ENCODE measurements at places on chromosomes 1 and 21. TPM values are rescaled to one million over a fixed set of nuclear protein-coding genes. Genes with fewer than 3 reads are reported as not detected.

- no peak for DNase-seq
Observed at GRCh38 chr1:110242731-110243130, 32.6 kb downstream of the KCNC4 start.

DNA sequence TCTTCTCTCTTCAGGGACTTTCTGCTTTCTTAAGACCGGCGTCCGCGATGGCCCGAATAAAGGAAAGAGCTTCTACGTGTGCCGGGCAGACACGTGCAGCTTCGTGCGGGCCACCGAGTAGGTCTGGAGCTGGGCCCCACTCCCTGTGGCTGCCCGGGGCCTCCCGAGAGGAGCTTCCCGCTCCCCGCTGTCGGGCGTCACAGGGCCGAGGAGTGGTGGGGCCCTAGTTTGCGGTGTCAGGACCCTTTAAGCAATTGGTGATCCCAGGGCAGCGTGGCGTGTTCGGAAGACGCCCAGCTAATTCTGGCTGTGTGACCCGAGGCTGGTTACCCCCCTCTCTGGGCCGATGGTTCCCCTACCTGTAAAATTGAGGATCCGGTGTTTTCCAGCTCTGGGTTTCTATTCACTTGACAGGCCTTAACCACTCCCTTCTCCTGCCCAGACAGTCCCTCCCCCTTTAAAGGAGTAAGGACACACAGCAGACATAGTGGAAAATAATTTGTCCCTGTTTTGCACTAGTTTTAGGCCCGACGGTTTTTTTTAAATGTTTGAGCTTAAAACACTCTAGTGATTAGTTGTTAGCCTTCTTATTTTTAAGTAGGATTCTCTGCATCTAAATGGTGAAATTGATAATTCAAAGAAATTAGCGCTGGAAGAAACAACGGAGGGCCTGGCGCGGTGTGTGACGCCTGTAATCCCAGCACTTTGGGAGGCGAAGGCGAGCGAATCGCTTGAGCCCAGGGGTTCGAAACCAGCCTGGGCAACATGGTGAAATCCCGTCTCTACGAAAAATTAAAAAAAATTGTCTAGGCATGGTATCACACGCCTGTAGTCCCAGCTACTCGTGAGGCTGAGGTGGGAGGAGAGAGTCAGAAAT is 553 bp downstream of the TTF2 start:
- peak; percentile 62 for DNase-seq

DNA sequence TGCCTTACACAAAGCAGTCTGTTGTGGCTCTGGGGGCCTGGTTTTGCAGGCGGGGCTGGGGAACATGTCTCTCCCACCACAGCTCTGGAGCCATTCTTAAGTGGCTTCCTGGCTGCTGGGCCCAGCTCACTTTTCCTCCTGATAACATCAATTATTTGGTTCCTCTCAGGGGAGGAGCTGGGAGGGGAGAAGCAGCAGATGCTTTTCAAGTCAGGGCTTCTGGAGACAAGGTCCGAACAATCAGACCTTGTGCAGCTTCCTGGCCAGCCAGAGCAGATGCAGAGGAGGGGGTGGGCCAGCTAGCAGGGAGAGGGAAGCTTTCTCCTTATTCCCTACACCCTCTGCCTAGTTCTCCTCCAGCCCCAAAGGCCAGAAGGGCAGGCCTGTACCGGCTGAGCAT is 3.7 kb upstream of the PAQR6 start:
- no peak for DNase-seq

DNA sequence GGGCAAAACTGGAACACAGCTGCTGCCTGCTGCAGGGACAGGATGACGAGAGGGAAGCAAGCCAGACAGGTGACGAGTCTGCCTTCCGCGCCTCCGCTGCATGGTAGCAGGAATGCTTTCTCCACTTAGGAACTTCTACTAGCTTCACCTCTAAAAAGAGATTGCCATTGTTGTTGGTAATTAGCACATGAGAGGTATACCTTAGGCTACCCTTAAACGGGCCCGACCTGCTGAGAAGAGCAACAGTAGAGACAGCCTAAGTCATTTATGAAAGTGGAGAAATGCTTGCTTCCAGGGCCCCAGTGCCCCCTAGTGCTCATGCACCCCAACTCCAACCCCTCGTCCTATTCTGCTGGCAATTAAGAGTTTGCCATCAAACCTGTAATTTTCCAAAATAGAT is 96.9 kb upstream of the AKT3 start:
- DNase-seq = no peak

DNA sequence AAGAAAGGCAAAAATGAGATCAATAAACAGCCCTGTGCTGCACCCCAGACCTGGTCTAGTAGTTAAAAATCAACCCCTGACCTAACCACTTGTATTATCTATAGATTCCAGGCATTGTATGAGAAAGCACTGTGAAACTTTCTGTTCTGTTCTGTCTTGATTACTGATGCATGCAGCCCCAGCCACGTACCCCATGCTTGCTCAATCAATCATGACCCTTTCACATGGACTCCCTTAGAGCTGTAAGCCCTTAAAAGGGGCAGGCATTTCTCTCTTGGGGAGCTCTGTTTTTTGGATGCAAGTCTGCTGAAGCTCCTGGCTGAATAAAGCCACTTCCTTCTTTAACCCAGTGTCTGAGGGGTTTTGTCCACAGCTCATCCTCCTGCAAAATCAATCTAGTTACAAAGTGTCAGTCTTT is 24.2 kb upstream of the CD34 start:
- no peak for DNase-seq

- peak; percentile 54 for DNase-seq
Observed at GRCh38 chr1:40404670-40405462, 31.3 kb downstream of the SMAP2 start.

DNA sequence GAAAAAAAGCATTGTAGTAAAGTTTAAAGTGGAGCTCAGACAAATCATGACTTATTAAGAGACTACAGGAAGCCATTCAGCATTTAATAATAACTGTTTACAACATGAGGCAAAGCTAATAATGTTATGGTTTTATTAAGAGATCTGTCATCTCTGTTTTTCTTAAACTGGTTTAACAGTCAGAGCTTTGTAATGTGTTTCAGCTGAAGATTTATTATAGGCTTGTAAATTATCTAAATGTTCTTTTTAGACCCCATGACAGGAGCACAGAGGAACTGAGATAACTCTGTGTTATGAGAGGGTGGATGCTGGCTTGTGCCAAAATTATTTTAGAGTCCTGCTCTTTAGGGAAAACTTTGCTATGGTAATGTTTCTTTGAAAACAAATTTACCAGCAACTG is 38.0 kb upstream of the RWDD3 start:
- DNase-seq = no peak

- no peak for DNase-seq
Observed at GRCh38 chr1:154614901-154615300, 6.9 kb upstream of the ADAR start.

GRCh38 chr21:42051788-42052187 is 19.3 kb upstream of the UMODL1 start:
- no peak for DNase-seq

- DNase-seq = no peak
Observed at GRCh38 chr1:29576510-29576909, 340.2 kb downstream of the PTPRU start.

DNA sequence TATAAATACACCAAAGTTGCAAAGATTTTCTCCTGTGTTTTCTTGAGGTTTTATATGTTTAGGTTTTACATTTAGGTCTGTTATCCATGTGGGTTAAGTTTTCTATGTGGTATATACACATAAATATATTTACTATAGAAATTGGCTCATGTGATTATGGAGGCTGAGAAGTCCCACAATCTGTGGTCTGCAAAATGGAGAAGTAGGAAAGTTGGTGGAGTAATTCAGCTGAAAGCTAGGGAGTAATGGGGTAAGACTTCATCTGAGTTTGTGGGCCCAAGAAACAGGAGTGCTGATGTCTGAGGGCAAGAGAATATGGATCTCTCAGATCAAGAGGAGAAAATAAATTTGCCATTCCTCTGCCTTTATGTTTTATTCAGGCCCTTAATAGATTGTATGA is 146.0 kb downstream of the GPATCH2 start:
- no peak for DNase-seq

- peak; percentile 70 for DNase-seq
Observed at GRCh38 chr1:16164213-16165072, 8.6 kb upstream of the EPHA2 start.

- peak; percentile 35 for DNase-seq
Observed at GRCh38 chr1:23132033-23132432, 36.6 kb downstream of the LUZP1 start.

DNA sequence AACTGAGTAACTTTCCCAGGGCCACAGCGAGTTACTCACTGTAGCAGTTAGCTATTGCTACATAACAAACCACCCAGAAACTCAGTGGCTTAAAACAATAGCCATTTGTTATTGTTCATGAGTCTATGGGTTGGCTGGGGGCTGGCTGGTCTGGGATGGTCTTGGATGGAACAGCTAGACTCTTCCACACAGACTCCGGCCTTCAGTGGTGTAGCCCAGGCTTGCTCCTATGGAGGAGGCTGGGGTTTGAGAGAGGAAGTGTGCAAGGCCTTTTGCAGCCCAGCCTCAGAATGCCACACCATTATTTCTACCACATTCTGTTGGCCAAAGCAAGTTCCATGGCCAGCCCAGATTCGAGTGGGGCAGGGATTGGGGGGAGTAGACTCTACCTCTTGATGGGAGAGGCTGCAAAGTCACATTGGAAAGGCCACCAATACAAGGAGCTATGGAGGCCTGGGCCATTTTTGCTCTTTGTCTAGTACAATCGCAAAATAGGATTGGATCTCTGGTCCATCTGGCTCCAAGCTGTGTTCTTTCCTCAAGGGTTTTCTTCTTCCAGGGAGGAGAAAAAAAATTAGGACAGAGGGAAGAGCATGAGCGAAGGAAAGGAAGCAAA is 37.5 kb upstream of the TTC22 start:
- DNase-seq = no peak

DNA sequence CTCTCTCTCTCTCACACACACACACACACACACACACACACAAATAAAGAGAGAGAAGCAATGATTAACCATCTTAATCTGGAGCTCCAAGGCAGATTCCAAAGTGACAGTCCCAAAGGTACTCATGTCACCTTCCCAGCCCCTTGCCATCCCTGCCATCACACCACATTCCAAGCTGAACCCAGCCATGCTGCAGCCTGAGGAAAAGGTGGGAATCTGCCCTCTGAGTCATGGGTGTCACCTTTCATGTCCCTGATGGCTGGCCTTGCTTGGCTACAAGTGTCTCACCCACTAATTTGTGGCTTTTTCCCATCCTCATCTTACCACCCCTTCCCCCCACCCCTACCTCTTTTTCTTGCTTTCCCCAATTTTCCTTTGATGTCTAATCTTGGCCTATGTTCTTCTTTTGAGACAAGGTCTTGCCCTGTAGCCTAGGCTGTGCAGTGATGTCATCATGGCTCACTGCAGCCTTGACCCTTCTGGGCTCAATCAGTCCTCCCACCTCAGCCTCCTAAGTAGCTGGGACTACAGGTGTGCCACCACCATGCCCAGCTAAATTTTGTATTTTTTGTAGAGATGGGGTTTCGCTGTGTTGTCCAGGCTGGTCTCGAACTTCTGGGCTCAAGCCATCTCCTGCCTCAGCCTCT is 3.2 kb downstream of the ANXA9 start:
- DNase-seq = peak; percentile 65

- no peak for DNase-seq
Observed at GRCh38 chr1:30303387-30303786, 420.0 kb downstream of the MATN1 start.

- no peak for DNase-seq
Observed at GRCh38 chr1:6591222-6591621, 11.4 kb downstream of the ZBTB48 start.

GRCh38 chr1:85502625-85503083 is 37.7 kb upstream of the DDAH1 start:
- DNase-seq = peak; percentile 67

DNA sequence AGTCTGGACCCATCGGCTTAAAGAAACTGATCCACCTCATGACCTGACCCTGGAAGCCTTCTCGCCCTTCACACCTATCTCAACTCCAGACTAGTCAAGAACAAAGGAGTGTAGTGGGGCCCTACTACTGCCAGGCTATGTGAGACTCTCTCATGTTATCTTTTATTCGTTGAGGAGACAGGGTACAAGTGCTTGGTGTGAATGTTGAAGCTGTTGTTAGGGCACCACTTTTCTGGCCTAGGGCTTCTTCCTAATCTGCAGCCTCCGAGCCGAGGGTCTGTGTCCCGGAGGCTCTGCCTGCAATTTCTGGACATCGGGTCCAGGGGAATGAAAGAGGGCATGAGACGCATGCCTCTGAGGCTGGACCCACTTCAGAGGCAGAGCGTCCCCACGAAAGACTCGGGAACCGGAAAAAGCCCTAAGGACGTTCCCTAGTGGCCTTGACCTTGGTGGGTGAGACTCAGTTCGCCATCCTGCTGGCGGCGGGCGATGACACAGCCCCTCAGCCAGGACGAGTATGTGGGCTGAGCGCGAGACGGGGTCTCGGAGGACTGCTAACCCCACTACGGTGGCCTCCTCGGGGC is 671 bp downstream of the DNAJC11 start:
- DNase-seq = no peak

DNA sequence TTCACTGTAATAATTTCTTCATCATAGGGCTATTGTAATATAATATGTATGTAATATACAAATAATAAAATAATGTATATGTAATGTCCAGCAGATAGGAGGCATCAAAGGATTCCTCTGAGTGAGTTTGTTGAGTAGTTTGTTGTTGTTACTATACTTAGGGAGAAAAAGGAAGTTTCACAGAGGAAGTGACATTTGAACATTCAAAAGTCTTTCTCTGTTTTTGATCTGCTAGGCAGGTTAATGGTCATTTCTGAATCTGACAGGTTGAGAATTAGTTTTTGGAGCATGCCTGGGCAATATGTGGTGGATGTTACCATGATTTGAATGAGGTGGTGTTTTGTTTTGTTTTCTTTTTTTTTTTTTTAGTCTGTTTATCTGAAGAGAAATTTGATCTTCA is 102.1 kb downstream of the NRDC start:
- DNase-seq = no peak

- DNase-seq = no peak
Observed at GRCh38 chr1:150280138-150280707, 2.1 kb upstream of the CIART start.

- DNase-seq = no peak
Observed at GRCh38 chr1:41442697-41443251, 41.7 kb downstream of the EDN2 start.

The SV2A gene
- 0.20 TPM for total RNA-seq

The F3 gene
- 434 TPM for total RNA-seq

The CRNN gene
- not detected for total RNA-seq

The CHODL gene
- total RNA-seq = 0.53 TPM

The CCDC27 gene
- not detected for total RNA-seq

The SPATA21 gene
- total RNA-seq = not detected

The PGLYRP3 gene
- not detected for total RNA-seq

The TNFRSF4 gene
- 0.38 TPM for total RNA-seq

The GPATCH2 gene
- total RNA-seq = 13.9 TPM

The DNM3 gene
- total RNA-seq = 1.7 TPM

The FLG2 gene
- not detected for total RNA-seq

The PRAMEF9 gene
- not detected for total RNA-seq

The LORICRIN gene
- not detected for total RNA-seq

The DLGAP3 gene
- total RNA-seq = not detected

Measured in PC-9 (cell line).